ENCODE measurements at places on chromosomes 3 and 15.

GRCh38 chr3:112197131-112197530 is 64.1 kb upstream of the GCSAM start:
- no peak for DNase-seq

DNA sequence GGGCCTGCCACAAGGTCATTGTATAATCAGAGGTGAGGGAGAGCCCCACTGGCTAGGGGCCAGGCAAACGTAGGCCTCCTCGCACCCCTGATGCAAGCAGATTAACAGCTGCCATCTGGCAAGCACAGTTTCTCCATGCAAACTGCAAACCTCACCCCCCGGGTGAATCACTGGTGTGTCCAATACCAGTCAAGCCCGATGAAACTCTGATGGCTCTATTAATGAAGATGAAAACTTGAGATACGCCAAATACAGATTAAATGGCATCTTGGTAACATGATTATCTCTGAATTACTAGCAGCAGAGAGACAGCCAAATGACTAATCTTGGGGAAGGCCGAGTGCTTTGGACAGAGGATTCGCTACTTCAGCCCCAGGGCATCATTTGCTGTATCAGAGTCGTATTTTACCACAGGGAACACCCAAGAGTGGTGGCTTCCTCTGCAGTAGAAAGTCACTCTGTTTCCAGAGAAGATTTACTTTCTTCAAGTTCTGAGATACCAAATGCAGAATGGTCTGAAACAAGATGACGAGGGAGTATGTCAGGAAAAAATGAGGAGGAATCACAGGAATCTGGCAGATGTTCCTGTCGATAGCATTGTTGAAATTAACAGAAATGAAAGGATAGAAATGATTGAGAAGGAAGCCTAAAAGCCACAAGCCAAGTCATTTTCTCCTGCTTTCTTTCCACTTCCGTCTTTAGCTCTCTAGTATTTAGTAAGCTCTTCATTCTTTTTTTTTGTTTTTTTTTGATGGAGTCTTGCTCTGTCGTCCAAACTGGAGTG is 96.2 kb upstream of the NR2F2 start:
- no peak for DNase-seq

DNA sequence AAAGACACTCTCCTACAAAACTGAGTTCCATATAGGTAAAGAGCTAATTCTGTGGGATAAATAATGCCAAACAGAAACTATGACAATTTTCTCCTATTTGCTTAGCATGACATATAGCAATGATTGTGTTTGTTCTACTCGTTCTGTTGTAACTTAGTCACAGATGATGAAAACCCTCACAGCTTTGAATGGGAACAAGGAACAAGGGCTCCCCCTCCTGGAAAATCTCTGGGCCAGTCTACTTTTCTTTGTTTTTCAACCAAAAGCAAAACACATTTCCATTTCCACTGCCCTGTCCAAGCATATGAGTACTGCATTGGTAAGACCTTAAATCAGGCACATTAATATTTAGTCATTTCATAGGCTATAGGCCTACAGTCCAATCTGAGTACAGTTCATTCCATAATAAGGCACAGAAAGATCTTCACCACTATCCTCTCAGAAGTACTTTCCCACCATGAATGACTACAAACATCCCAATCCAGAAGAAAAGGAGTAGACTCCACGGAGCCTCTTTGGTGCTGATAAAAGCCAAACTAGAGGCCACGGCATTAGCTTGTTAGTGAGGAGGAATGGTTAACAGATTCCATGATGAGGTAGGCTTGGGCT is 67.1 kb downstream of the ATP8B4 start:
- DNase-seq: peak; percentile 82

GRCh38 chr3:154022606-154023005 is 98.6 kb upstream of the ARHGEF26 start:
- DNase-seq: no peak

- no peak for DNase-seq
Measured at GRCh38 chr3:169082076-169082475, 581.4 kb downstream of the MECOM start.

- no peak for DNase-seq
Measured at GRCh38 chr3:165642761-165643420, 194.3 kb downstream of the BCHE start.

GRCh38 chr3:3552761-3553160 is 246.5 kb upstream of the LRRN1 start:
- no peak for DNase-seq

DNA sequence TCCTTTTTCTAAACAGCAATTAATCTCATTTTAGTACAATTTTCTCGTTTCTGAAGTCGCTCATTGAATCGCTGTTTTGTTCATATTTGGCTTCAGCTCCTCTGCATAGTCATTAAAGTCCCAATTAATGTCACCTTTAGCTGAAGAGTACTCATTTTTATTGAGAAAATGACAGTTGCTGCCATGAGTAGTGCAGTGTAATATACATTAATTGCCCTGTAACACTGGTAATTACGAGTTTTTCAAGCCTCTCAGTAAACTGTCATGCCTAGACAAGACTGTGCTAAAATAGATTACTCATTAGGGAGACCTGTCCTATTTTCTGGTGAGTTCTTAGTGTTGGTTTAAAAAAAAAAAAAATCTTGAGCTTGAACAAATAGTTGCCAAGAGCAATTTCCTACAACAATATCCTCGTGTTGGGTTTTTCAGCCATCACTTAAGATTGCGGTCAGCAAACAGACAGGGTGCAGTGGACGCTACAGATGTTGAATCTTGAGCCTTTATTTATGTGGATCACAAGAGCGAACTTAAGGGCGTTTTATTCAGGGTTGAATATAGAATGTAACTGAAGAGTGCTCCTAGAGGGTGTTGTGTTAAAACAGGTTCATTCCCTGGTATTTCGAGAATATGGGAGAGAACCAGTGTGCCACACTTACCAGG is 176.0 kb downstream of the CDIN1 start:
- no peak for DNase-seq

- no peak for DNase-seq
Measured at GRCh38 chr15:70053716-70054229, 43.9 kb downstream of the TLE3 start.

DNA sequence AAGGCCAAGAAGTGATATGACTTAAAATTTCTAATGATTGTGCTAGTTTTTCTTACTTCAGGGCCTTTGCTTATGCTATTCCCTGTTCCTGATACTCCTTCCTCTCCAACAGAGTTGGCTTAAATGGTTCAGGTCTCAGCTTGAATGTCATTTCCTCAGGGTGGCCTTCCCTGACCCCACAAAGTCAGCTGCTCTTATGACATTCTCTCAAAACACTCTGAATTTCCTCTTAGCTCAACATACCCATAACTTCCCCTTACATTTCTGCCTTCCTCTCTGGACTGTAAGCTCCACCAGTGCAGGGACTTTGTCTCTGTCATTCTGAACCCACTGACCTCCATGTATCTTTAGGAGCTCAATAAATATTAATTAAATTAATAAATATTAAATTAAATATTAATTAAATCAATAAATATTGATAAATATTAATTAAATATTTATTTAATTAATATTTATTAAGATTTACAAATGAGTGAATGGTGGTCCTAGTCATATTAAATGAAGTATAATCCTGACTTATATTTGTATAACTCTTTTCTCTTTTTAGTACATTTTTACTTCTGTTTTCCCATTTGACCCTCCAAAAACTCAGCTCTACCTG is 17.9 kb upstream of the TMCC1 start:
- DNase-seq: peak; percentile 93

DNA sequence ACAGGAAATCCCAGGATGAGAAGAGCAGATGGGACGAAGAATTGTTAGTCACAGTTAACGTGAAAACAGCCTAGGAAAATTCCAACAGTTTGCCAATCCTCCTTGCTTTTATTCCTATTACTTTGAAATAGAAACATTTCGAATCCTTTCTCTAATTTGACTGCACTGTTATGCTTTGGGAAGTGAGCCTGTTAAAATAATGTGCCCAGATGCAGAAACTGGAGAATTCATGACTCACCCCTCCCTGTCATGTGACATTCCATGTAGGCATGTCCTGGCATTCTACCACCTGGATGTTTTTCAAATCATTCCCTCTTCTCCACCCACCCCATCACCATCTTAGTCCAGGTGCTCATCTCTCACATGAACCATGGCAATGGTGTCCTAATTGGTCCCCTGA is 107.3 kb downstream of the MINAR1 start:
- no peak for DNase-seq

DNA sequence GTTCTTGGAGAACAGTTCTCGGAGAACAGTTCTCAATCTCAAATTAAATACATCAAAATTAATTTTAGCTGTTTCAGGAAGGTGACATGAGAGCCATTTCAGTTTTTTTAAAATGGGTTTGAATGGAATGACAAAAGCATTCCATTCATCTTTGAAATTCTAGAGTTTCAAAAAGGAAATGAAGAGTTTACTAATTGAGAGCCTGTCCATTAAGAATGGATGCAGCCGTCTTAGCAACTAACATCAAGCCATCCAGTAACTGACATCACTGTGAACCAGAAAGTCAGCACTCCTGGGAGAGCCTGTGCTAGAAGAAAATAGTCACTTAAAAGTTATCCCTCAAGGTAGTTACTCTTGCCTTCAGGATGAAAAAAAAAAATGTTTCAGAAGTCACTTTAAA is 47.0 kb upstream of the FSTL1 start:
- DNase-seq: no peak

DNA sequence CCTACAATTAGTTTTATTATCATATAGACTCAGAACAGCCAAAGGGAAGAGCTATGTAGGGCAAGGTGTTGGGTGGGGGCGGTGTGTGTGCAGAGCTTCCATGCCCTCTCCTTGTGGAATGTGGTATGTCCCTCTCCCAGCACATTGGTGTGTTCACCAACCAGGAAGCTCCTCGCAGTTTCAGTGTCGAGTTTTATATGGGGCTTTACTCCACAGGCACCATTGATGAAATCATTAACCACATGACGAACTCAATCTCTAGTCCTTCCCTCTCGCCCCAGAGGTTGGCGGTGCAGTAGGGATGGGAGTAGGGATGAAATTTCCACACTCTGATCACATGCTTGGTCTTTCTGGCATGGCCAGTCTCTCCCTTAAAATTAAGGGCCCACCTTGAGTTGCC is 13.6 kb upstream of the SRP14 start:
- peak; percentile 62 for DNase-seq

DNA sequence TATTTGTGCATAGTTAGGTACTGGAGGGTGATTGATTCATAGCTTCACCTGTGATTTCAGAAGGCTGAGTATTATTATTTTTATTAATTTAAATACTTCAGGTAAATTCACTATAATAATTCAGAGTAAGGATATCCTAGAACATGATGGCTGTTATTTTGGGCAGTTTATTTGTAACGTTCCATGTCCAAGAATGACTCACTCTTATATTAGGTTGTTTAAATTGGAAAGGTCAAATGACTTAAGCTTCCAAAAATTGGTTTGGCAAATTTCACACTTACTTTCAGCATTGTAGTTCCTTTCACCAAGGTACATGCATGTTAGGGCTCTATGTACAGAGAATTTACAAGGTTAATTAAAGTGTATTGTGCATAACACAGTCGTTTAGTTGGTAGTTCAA is 120.2 kb downstream of the EPHA3 start:
- DNase-seq: no peak

DNA sequence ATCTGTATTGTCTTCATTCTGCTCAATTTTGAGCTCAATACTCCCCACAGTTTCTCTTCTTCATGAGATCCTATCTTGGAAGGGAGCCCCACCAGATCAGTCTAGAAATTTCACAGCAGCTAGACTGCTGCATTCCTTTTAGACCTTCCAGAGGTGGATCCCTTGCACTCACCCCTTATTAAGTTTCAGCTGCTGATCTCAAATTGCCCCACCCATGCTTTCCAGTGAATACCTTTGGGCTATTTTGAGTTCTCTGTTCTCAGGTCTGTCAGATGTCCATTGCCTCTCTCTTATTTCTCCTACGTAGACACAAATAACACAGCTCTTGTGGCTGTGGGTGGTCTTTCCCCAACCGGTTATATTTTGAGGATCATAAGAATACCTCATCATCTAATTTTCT is 60.8 kb downstream of the GPR156 start:
- no peak for DNase-seq

GRCh38 chr3:18246336-18247060 is 178.6 kb downstream of the SATB1 start:
- DNase-seq: no peak

DNA sequence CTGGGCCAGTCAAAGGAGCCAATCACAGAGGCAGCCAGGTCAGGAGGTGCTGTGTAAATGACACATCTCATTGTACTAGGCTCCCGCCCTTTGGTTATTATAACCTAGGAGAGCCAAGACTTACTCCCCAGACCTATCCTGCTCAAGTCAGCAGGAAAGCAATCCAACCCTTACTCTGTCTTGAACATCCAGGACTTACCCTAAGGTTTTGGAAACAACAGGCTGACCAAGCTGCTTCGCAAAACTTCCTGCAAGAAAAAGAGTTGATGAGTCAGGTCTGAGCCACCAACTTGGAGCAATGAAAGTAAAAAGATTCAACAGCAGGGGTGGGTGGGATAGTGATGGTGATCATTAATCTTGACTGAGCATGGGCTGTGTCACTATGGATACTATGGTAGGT is 144.4 kb downstream of the MYLK start:
- no peak for DNase-seq

DNA sequence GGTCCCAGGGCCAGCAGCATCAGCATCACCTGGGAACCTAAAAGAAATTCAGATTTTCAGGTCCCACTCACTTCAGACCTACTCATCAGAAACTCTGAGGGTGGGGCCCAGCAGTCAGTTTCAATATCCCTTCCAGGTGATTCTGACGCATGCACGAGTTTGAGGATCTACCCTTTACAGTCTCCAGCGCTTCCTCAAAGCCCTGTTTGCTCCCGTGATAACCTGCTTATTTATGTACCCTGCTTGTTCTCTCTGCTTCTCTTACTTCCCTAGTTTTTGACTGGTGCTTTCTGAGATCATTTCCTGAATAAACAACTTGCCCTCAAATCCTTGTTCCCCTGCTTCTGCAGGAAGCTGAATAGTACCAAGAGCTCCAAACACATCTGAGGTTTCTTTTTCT is 245.3 kb downstream of the ZNF621 start:
- peak; percentile 77 for DNase-seq

GRCh38 chr3:69251078-69251805 is 128.8 kb upstream of the LMOD3 start:
- no peak for DNase-seq

GRCh38 chr3:156513619-156514018 is 41.3 kb downstream of the SSR3 start:
- no peak for DNase-seq

- DNase-seq: no peak
Measured at GRCh38 chr15:62027263-62027565, 33.0 kb downstream of the VPS13C start.

DNA sequence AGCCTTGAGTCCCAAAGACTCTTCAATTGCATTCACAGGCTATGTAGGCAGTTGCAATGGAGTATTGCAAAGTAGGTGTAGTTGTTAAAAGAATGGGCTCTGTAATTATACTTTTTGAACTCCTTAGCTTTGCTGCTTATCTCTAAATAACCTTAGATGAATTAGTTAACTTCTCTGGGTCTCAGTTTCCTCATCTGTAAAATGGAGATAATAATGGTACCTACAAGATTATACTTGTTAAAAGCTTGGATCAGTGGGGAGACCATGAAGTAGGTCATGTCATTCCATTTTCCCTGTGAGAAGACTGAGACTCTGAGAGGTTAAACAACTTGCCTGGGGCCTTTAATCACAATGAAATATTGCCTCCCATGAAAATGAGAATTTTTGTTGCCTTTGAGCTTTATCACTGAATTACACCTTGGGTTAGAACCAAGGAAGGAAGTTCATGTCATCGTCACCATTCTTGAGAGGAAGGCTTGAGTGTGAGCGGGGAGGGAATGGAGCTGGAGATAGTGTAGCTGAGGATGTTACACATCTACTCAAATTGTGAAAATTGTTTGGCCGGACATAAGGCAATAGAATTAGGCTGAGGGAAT is 38.1 kb downstream of the CTDSPL start:
- no peak for DNase-seq
